ENCODE measurements at places on chromosomes 7 and 10. TPM values are rescaled to one million over a fixed set of nuclear protein-coding genes. Genes with fewer than 3 reads are reported as not detected.

GRCh38 chr7:4828720-4829383, 33.0 kb downstream of the PAPOLB start:
- DNase-seq: peak; percentile 45
- no peaks in the 10 kb centered on the region for H3K27me3 ChIP-seq
- H3K4me1 ChIP-seq: no peaks in the 10 kb centered on the region
- H3K4me3 ChIP-seq: no peak overlapping the region
- H3K27ac ChIP-seq: no peak overlapping the region
- no peaks in the 10 kb centered on the region for H3K36me3 ChIP-seq

GRCh38 chr10:123788981-123789380, 102.6 kb downstream of the CPXM2 start:
- H3K27me3 ChIP-seq: peaks cover 17% of the 10 kb centered on the region
- H3K4me3 ChIP-seq: no peak overlapping the region
- H3K27ac ChIP-seq: no peak overlapping the region
- no peak for DNase-seq
- no peaks in the 10 kb centered on the region for H3K36me3 ChIP-seq
- no peaks in the 10 kb centered on the region for H3K4me1 ChIP-seq

GRCh38 chr7:5420881-5421713, 2.5 kb downstream of the TNRC18 start:
- peak overlapping the region; percentile 77 for H3K4me3 ChIP-seq
- DNase-seq: no peak
- H3K27me3 ChIP-seq: no peaks in the 10 kb centered on the region
- H3K27ac ChIP-seq: peak overlapping the region; percentile 97
- H3K4me1 ChIP-seq: peaks cover 23% of the 10 kb centered on the region

GRCh38 chr7:158707610-158708009, 3.0 kb upstream of the NCAPG2 start:
- H3K27me3 ChIP-seq: no peaks in the 10 kb centered on the region
- peak; percentile 15 for DNase-seq
- peaks cover 21% of the 10 kb centered on the region for H3K4me1 ChIP-seq

DNA sequence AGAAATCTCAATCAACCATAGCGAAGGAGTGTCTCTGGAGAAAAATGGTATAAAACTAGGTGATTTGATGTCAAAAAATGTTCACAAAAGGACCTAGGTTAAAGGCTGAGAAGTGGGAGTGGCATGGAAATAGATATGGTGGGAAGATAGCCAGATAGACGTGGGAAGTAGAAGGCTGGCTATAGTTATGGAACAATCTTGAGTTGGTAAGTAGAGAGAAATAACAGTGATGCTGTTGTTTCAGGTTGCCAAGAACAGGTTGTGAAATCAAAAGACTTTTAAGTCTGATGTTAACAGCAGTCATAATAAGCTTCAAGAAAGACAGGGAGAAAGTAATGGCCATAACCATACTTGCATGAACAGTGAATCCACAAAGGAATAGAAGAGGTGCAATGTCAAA, 106.1 kb upstream of the RSU1 start:
- peaks cover 5% of the 10 kb centered on the region for H3K4me1 ChIP-seq
- H3K27me3 ChIP-seq: no peaks in the 10 kb centered on the region
- no peak overlapping the region for H3K4me3 ChIP-seq
- H3K27ac ChIP-seq: no peak overlapping the region
- no peak for DNase-seq

GRCh38 chr10:1364151-1364910, 308.1 kb downstream of the WDR37 start:
- H3K4me3 ChIP-seq: no peak overlapping the region
- DNase-seq: no peak
- H3K27ac ChIP-seq: no peak overlapping the region

- H3K27ac ChIP-seq: peak overlapping the region; percentile 83
- no peaks in the 10 kb centered on the region for H3K36me3 ChIP-seq
- DNase-seq: peak; percentile 79
- H3K27me3 ChIP-seq: peaks cover 2% of the 10 kb centered on the region
Observed at GRCh38 chr10:113381981-113382509, 170.8 kb upstream of the HABP2 start.

Gene OR13A1
- total RNA-seq: not detected
